Activated CD4-positive, alpha-beta T cell treated with anti-CD3 and anti-CD28 coated beads, Interleukin-2, amount 10 ng/mL, durations not matched to agents 7 days and 5 days (primary cell): ENCODE measurements at places on chromosomes 5 and 9.

- no peak for DNase-seq
Measured at GRCh38 chr5:31232273-31232888, 38.9 kb downstream of the CDH6 start.

DNA sequence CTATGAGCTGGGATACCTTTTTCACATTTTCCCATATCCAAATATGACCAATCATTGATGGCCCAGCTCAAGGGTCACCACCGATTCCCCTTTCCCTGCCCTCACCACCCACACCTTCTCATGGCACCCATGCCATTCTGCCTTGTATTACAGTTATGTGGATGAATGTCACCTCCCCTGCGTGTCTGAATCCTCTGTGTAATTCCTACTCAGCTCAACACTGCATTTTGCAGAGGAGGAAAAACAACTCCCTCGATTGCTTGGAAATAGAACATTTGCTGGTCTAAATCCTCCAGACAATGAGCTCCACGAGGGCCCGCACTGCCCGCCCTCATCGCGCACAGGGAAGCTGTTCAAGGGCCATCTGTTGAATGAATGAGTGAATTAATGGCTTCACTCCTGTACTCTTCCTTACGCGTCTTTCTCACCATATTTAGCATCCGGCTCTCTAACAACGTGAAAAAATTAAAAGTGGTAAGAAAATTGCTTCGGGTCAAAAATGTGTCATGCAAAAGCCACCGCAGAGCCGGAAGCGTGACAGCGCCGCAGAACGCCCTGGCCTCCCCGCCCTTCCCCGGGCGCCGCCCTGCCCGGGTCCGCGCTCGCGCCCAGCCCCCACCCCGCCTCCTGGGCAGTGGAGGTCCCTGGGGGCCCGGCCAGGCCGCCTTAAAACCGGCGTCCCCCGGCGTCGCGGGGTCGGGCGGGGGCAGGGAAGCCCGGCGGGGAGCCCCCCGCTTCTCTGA is 704 bp downstream of the SUSD1 start:
- DNase-seq: peak; percentile 82

- no peak for DNase-seq
Measured at GRCh38 chr5:44334622-44335021, 54.6 kb downstream of the FGF10 start.

DNA sequence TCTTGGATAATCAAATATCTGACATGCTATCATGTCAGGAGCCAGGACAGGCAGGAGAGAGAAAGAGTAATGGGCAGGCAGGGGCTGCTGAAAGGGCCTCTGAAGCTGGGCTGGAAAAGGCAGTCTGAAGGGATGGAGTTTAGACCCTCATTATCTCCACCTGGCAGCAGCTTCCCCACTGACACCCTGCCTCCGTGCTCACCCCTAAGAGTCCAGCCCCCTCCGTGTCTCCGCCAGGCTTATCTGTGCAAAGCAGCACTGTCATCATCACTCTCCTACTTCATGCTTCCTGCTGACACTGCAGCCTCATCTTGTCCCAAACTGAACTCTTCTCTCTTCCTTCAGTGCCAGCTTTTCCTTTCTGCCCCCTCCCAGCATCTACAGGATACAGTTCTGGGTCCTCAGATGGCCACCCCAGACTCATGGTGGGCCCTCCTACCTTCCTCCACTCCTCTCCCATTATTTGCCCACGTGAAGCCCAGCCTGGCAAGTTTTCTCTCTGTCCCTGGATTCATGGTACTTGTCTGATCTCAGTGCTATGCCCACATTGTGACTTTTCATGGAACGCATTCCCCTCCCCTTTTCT is 70.9 kb upstream of the KLF9 start:
- no peak for DNase-seq

- DNase-seq: no peak
Measured at GRCh38 chr9:93138171-93138764, 4.2 kb upstream of the NINJ1 start.

- DNase-seq: no peak
Measured at GRCh38 chr9:91429501-91429900, 5.9 kb upstream of the NFIL3 start.

- DNase-seq: no peak
Measured at GRCh38 chr5:6758236-6758635, 45.0 kb downstream of the TENT4A start.

DNA sequence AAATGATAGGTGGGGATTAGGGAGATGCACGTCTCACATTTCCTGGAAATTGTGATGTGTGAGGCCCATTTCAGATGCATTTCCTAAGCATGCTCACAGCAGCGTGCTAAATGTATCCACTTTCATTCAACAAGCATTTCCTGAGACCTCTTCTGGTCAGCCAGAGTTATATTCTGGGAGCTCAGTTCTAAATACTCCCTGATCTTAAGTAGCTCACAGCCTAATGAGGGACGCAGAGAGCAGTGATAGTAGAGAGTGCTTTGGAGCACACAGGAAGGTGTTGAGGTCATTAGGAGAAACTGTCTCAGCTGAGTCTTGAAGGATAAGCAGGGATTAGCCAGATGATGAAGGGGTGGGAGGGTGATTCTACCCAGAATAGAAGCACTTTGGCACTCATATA is 46.2 kb upstream of the FSD1L start:
- DNase-seq: no peak

GRCh38 chr9:132590318-132591182 is 8.1 kb downstream of the BARHL1 start:
- DNase-seq: no peak

DNA sequence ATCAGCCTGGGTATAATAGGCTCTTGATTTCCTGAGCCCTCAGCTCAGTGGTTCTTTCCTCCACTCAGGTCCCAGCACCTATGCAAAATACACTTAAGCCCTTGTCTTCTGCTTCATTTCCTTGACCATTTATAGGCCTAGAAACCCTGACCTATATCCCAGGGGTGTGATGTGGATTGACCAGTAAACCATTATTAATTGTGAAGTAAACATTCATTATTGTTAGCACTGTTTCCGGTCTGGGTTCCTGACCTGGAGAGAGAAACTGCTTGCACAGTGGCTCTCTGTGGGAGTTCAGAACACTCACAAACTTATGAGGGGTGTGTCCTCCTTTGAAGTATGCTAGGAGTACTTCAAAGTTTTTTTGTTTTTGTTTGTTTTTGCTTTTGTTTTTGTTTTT is 19.6 kb upstream of the TOMM5 start:
- DNase-seq: no peak
